Activated naive CD4-positive, alpha-beta T cell treated with Interleukin-2 at 50 U/mL for 16 hours (primary cell): ENCODE measurements at places on chromosomes 2 and 18.

DNA sequence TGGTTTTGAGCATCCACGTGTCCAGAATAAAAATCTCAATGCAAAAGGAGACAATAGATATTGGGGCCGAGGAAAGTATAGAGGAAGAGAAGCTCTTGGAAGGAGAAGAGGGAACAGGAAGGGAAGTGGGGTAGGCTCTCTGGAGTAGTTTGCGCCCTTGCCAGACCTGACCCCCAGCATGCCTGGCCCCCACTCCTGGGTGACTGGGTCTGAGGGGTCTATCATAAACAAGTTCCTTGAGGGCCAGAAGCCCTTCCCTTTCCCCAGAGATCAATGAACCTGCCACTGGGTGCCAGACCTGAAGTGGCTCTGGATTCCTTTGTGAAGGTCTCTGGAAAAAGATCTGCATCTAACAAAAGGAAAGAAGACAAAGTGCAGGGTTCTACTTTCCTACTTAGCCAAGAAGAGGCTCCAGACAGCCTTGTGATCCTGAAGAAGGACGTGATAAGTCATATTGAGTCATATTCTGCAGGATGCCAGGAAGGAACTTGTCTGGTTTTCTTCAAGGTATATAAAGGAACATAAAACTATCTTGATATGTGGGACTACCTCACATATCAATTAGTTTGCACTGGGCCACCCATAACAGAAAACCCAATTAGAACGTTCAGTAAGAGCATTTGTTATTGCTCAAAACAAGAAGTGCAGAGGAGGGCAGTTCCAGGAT, 18.7 kb upstream of the ATOH8 start:
- no peak for DNase-seq

GRCh38 chr2:85396531-85397470, 13.4 kb downstream of the CAPG start:
- no peak for DNase-seq

DNA sequence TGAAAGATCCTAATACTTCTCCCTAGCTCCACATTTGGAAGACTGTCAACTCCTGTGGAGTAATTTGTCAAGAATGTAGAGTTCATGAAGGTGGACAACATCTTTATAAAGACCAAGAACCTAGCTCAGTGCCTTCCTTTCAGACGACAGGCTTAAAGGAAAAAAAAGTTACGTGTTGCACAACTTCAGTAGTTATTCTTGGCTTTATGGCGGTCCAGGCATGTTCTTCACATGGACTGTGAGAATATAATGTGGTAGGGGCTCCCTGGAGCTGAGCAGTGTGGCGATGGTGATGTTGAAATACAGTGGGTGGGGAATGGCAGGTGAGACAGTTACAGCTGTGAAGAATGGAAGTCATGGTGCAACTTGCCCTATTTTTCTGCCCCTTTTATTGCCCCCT, 3.9 kb downstream of the TAF1B start:
- no peak for DNase-seq

- DNase-seq, result no peak
These were observed 26.8 kb downstream of the SH3RF3 start for GRCh38 chr2:109155553-109156451.

DNA sequence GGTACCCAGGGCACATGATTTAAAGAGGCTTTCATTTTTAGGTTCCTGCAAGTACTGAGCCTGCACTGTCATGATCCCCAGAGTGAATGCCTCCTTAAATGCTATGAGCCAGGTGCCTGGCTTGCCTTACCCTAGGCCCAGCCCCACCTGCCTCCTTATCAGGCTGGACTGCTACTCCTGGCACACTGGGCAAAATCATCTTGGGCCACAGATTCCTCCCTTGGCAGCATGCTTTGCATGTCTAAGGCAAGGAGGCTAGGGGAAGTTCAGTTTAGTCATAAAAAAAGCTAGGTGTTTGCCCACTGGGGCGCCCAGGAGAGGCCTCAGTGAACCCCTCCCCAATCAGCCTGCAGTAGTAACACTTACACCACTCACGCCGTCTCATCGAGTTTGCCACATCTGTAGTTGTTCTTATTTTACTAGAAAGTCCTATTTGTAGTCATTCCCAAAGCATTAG, 45.1 kb downstream of the LBH start:
- peak; percentile 27 for DNase-seq
